Hematopoietic multipotent progenitor cell treated with erythropoietin and hydrocortisone succinate and interleukin-3 and kit ligand, for 8 days (in vitro differentiated cells): ENCODE measurements at places on chromosomes 1 and 21.

DNA sequence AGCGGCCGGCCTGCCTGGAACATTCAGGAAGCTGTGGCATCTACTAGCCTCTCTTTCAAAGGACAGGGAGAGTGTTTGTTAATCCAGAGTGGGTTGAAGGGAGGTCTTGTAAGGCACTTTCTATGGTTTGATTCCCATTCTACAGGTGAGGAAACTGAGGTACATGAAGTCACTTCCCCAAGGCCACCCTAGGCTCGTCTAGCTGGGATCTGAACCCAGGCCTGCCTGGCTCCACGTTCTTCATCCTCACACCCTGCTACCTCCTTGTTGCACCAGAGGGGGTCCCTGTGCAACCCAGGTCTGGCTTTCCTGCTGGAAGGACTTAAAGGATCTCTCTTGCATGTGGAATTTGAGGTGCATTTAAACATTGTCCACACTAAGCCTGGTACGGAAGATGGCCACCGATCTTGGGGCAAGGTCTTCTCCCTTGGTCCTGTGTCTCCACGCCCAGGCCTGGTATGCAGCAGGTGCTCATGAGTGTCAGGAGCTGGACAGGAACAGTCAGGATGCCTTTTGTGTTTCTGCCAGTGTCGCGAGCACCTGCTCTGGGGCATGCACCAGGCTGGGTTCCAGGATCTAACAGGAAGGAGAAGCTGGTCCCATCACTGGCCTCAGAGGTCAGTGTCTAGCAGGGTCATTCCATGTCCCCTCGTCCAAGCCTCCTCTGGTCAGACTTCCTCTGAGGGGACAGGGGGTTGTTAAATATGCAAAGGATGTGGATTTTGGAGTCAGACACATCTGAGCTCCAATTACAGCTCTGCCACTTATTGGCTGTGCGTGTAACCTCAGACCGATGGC lies 103.2 kb upstream of the RUNX3 start:
- no peak for DNase-seq

DNA sequence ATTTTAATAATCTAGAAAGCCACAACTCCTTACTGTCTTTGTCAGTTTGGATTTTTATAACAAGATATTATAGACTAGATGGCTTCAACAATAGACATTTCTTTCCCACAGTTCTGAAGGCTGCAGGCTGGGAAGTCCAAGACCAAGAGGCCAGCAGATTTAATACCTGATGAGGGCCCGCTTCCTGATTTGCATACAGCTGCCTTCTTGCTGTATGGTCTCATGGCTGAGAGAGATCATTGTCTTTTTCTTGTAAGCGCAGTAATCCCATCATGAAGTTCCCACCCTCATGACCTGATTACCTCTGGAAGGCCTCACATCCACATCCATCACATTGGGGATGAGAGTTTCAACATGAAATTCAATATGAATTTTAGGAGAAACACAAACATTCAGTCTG lies 9.8 kb downstream of the RPS6KC1 start:
- no peak for DNase-seq

GRCh38 chr1:90712153-90712856 lies 4.8 kb downstream of the BARHL2 start:
- no peak for DNase-seq

DNA sequence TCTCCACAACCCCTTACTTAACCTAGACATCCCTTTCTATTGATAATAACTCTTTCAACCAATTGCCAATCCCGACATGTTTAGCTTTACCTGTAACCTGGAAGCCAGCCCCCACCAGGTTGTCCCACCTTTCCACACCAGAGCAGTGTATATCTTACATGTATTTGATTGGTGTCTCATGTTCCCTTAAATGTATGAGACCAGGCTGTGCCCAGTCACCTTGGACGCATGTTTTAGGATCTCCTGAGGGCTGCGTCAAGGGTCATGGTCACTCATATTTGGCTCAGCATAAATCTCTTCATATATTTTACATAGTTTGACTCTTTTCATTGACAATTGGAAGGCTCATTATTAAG lies 5.3 kb upstream of the SLC19A1 start:
- DNase-seq, result no peak

DNA sequence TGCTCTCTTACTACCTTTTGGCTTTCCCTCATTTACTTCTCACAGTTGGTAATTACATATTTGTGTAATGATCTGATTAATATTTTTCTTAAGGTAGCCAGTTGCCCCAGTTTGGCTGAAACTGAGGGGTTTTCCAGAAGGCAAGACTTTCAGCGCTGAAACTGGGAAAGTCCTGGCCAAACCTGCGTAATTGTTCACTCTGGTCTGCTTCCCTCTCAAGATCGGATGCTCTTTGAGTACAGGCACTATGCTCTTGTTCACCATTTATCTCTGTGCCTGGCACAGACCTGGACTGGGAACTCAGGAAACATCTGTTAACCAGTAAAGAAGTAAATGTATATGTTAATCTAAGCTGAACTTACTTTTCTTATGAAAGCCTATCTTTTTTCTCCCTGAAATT lies 209.6 kb upstream of the HOOK1 start:
- no peak for DNase-seq

GRCh38 chr1:80036690-80037432 lies 1030.3 kb upstream of the ADGRL4 start:
- no peak for DNase-seq

GRCh38 chr1:227768125-227768439 lies 32.8 kb downstream of the SNAP47 start:
- no peak for DNase-seq

GRCh38 chr21:14366998-14367397 lies 15.9 kb downstream of the HSPA13 start:
- no peak for DNase-seq

- no peak for DNase-seq
Observed at GRCh38 chr1:43427524-43427923, 26.2 kb downstream of the HYI start.

DNA sequence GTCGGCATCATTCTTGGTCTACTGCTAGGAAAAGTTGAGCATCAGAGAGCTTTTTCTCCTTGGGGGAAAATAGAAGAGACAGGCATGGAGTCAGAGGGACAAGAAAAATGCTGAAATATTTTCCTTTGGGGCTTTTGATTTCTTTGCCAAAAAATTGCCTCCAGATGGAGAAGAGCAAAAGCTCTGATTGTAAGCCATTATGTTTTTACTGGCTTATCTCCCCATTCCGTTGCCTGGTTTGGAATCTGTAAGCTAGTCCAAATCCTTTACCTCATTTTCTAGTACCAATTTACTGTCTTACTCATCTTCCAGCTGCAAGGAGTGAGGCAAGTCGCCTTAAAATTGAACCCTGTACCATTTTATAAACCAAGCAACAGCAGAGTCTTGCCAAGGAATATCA lies 23.3 kb upstream of the NBL1 start:
- DNase-seq, result no peak
